ENCODE measurements at places on chromosomes 1 and 21.

DNA sequence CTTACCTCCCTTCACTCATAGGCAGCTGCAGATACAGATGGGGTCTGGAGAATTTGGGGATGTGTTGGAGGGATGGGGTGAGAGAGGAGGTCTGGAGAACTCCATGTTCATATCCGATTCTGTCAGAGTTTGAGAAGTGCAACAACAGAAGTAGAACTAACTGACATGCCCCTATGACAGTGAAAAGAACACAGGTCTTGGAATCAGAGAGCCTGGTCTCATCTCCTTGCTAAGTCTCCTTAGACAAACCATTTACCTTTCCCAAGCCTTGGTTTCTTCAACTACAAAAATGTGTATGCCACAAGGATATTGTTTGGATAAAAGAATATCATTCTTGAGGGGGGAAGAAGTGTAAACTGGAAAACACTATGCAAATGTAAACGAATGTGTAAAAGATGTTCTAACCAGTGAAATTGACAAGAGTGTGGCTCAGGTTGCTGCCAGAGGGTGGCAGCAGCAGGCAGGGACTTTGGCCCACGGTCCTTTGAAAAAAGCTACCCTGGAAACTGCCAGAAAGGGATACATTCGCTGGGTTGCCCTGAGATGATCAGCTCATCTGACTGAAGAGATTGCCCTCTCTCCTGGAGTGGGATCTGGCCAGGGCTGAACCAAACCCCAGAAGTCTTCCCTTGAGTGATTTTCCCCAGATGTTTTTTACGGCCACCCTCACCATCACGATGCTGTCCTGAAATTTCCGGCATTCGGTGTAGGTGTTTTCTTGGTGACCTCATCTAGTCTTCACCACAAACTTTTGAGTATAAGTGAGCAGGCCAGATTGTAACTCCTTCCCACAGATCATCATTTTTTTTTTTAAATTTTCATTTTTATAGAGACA, 17.0 kb upstream of the CD2 start:
- peak; percentile 68 for DNase-seq

GRCh38 chr1:240344918-240345317, 253.2 kb downstream of the FMN2 start:
- no peak for DNase-seq

- peak; percentile 96 for DNase-seq
These were observed 98.9 kb upstream of the BACE2 start for GRCh38 chr21:41068967-41069642.

GRCh38 chr21:34715985-34716596, 47.3 kb downstream of the CLIC6 start:
- DNase-seq: no peak

DNA sequence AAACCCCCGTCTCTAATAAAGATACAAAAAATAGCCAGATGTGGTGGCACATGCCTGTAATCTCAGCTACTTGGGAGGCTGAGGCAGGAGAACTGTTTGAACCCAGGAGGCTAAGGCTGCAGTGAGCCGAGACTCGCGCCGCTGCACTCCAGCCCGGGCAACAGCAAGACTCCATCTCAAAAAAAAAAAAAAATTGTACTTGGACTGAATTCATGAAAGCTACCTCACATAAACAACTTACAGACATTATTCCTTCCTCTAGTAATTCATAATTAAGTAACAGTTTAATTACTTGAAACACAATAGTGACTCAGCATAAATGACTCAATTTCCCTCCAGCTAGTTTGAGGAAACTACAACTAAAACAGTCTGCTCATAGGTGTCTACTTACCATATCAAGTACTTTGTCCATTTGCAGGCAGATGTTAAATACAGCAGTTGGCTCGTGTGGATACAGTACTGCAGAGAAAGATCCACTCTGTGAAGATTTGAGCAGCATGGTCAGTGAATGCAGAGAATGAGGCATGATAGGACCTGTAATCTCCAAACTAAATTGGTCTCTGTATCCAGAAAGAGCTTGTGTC, 9.4 kb downstream of the DONSON start:
- no peak for DNase-seq

- DNase-seq: no peak
These were observed 3.3 kb upstream of the MAPKAPK2 start for GRCh38 chr1:206681359-206681758.

DNA sequence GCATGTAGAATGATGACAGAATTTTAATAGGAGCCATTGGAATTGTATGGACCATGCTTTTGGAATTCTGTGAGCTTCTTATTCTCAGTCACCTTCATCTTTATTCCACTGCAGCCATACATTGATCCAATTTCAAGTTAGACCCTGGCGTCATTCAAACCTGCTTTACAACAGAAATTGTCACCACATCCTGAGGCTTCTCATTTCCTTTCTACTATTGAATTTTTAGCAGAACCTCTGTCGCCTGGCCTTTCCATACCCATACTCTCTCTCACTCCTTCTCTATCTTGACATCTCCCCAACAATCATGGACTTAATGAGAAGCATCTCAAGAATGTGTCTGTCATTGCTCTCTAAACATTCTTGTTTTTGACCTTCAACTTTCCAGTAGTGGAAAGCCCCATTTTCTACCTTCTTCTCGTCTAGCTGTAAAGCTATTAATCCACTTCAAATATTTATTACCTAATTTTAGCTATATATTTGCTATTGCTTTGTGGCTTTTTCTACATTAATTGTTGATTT, 74.1 kb downstream of the CRB1 start:
- no peak for DNase-seq

DNA sequence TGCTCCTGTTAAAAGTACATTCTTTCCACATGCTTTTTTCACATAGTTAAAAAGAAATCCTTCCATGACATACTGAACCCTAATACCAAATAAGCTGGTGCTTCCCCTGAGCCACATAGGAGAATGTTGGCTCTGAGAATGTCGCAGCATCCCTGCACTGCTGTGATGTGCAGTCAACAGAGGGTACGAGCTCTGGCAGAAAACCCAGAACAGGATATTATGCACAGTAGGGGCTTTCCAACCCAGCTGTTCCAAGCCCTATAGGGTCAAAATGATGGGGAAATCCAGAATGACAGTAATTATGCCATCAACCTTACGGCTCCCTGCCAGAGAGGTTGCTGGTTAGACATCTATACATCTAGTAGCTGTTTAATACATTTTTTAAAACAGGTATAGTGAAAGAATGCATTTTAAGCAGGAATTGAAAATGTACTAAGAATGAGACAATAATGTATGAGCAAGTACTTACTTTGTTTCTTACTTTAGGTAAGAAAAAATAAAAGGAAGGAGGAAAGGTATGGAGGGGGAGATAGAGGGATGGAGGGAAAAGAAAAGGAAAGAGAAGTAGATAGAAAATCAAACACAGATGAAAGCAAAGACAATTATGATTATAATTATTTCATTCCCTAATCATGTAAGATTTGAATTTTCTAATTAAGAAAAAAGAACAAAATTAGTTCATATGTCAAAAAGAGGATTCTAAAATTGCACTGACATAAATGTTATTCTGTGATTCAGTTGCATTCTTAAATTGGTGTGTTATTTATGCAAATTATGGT, 126.0 kb downstream of the NR5A2 start:
- no peak for DNase-seq

- DNase-seq: peak; percentile 68
These were observed 12.8 kb downstream of the ADAMTSL4 start for GRCh38 chr1:150561974-150562445.

GRCh38 chr1:2785631-2786328, 15.7 kb downstream of the TTC34 start:
- DNase-seq: no peak

GRCh38 chr21:34707876-34708325, 39.1 kb downstream of the CLIC6 start:
- no peak for DNase-seq
